Colonic mucosa (tissue), 4 donors: ENCODE measurements at places on chromosomes 2 and 18. TPM values are rescaled to one million over a fixed set of nuclear protein-coding genes. Genes with fewer than 3 reads are reported as not detected.

The ACADL gene
- total RNA-seq, result 0.12 TPM

The IL18RAP gene
- total RNA-seq, result 0.69 TPM

The SFT2D3 gene
- total RNA-seq, result 7.5 TPM

The ARID5A gene
- total RNA-seq, result 16.4 TPM

The IMPA2 gene
- total RNA-seq, result 201 TPM

The PFN4 gene
- not detected for total RNA-seq

The LRRTM4 gene
- total RNA-seq, result not detected

GRCh38 chr18:41410006-41410405 lies 545.0 kb upstream of the PIK3C3 start:
- DNase-seq, result no peak

- DNase-seq, result no peak
Observed at GRCh38 chr2:104909317-104909716, 55.4 kb downstream of the POU3F3 start.

- DNase-seq, result no peak
Observed at GRCh38 chr2:109472974-109473373, 140.8 kb downstream of the SEPTIN10 start.

GRCh38 chr18:63365876-63366212 lies 1.2 kb downstream of the KDSR start:
- DNase-seq, result no peak

- DNase-seq, result no peak
Observed at GRCh38 chr2:62904344-62904743, 146.3 kb upstream of the OTX1 start.

DNA sequence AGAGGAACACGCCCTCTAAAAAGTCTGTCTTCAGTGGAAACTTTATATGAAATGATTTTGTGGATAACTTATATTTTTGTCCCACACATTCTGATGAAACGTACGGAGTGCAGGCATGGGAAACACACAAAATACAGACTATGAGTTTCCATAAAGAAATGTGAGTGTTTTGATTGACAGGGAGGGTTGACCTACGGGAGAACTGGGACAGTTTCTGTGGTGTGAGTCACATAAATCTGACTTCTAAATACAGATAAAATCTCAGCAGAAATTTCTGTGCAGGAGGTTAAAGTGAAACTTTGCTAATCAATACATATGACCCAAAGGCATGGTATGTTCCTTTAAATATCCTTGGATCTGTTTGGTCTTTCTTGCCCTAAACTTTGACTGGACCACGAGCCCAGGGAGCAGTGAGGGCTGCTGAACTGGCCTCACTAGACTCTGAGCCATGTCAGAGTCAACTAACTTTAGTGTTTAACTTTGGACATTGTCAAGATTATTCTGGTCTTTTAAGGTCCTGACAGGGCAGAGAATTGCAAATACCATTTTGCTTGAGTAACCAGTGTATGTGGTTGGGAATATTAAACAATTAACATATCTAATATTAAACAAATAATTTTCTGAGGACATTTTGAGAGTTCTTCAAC lies 206.9 kb upstream of the LYPD1 start:
- DNase-seq, result no peak

GRCh38 chr2:227192491-227192890 lies 28.1 kb downstream of the COL4A3 start:
- DNase-seq, result no peak

GRCh38 chr2:218567797-218568189 lies 358 bp downstream of the USP37 start:
- DNase-seq, result no peak

GRCh38 chr18:44813586-44813985 lies 132.9 kb downstream of the SETBP1 start:
- no peak for DNase-seq

DNA sequence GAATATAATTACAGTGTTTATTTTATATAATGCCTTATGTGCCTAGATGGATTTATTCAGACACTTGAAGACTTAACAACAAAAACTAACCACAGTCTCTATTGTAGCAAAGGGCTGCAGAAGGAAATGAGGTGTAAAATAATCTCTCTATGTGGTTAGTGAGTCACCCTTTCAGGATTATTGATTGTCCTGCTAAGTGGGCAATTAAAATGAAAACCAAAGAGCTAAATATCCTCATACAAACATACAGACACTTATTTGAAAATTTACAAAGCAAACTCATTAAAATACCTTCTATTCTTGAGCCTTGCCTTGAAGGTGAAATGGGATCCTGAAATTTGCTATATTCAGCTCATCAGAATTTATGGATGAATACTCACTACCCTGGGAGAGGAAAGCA lies 27.7 kb upstream of the DCC start:
- DNase-seq, result no peak
